ENCODE measurements at places on chromosomes 6 and 20. TPM values are rescaled to one million over a fixed set of nuclear protein-coding genes. Genes with fewer than 3 reads are reported as not detected.
A peak's percentile ranks its signal among the peaks of the same experiment; 100 is the strongest.

SPATS1 gene
- 51.7 TPM for polyA plus RNA-seq

HLA-DOA gene
- 13.5 TPM for polyA plus RNA-seq

MYT1 gene
- 2.9 TPM for polyA plus RNA-seq

CST4 gene
- not detected for polyA plus RNA-seq

RALGAPA2 gene
- 26.9 TPM for polyA plus RNA-seq

BPI gene
- 29.0 TPM for polyA plus RNA-seq

CNPY3 gene
- polyA plus RNA-seq: 74.8 TPM

FOXQ1 gene
- polyA plus RNA-seq: 0.53 TPM

SYNDIG1 gene
- polyA plus RNA-seq: 2.1 TPM

ANKS1A gene
- 44.2 TPM for polyA plus RNA-seq

LTB gene
- polyA plus RNA-seq: 7.2 TPM

DNA sequence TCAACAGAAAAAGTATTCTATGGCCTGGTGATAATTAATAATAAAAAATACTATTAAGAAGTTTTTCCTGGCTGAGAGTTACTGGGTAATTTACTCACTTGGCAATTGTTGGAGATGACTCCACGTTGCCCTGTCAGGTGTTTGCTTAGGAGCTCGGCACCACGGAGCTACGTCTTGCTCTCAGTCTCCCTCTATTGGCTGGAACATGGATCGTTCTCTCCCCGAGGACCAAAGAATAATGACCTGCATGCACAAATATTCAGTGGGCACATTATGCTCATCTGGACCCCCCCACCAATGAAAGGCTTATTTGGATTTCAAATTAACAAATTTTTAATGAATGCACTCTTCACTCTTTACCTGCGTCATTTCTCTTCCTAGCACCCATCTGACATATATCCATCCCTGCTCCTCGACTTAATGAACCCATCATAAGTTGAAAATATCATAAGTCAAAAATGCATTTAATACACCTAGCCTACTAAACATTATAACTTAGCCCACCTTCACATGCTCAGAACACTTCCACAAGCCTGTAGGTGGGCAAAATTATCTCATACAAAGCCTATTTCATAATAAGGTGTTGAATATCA is 71.0 kb upstream of the CD83 start:
- H3K4me1 ChIP-seq: no peaks in the 10 kb centered on the region
- H3K36me3 ChIP-seq: no peaks in the 10 kb centered on the region
- H3K27ac ChIP-seq: no peak overlapping the region
- DNase-seq: peak; percentile 49
- no peaks in the 10 kb centered on the region for H3K27me3 ChIP-seq

- no peak overlapping the region for H3K4me3 ChIP-seq
- DNase-seq: no peak
- no peak overlapping the region for H3K27ac ChIP-seq
- no peaks in the 10 kb centered on the region for H3K4me1 ChIP-seq
Measured at GRCh38 chr6:105929626-105930025, 156.5 kb upstream of the PRDM1 start.

DNA sequence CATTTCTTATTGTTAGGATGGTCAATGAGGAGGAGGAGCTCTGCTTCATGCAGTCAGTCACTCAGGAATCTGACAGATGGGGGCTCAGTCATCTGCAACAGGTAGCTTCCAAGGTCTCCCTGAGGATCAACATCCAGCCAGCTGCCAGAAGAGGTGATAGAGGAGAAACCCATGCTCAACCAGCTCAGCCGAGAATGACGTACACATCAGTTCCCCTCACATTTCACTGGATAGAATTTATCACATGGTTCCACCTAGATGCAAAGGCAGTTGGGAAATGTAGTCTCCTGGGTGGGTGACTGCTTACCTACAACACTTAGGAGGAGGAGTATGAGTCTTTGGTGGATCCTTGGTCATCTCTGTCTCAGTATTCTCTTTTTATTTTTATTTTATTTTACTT is 144.5 kb downstream of the CEBPB start:
- no peak overlapping the region for H3K27ac ChIP-seq
- H3K4me1 ChIP-seq: peaks cover 7% of the 10 kb centered on the region
- no peaks in the 10 kb centered on the region for H3K36me3 ChIP-seq
- no peak overlapping the region for H3K4me3 ChIP-seq
- no peaks in the 10 kb centered on the region for H3K27me3 ChIP-seq

DNA sequence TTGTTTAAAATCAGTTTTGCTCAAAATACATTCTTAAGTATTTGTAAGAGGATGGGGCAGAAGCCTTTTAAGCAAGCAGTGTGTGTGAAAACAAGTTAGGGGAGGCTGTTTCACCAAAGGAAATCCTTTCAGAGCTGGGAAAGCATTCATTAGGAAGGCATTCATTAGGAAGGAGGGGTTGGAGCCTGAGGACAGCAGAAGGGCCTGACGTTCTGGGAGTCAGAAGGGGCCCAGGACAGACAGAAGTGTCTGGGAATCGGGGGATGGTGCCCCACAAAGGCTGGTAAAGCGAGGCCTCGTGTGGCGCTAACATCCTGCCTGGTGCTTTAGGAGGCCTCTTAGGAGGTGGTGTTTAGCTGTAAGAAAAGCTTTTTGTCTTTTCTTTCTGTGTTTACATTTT is 80.6 kb upstream of the NXT1 start:
- no peak overlapping the region for H3K4me3 ChIP-seq
- H3K36me3 ChIP-seq: no peaks in the 10 kb centered on the region
- no peak for DNase-seq
- H3K4me1 ChIP-seq: no peaks in the 10 kb centered on the region
- no peaks in the 10 kb centered on the region for H3K27me3 ChIP-seq
- no peak overlapping the region for H3K27ac ChIP-seq

- H3K36me3 ChIP-seq: no peaks in the 10 kb centered on the region
- no peak overlapping the region for H3K27ac ChIP-seq
- DNase-seq: no peak
- H3K27me3 ChIP-seq: no peaks in the 10 kb centered on the region
- no peaks in the 10 kb centered on the region for H3K4me1 ChIP-seq
Measured at GRCh38 chr20:35039146-35039545, 53.5 kb downstream of the TRPC4AP start.

- no peaks in the 10 kb centered on the region for H3K36me3 ChIP-seq
- DNase-seq: no peak
- no peak overlapping the region for H3K4me3 ChIP-seq
- H3K27ac ChIP-seq: no peak overlapping the region
- peaks cover 2% of the 10 kb centered on the region for H3K4me1 ChIP-seq
Measured at GRCh38 chr20:15111654-15112053, 774.2 kb upstream of the FLRT3 start.

- no peaks in the 10 kb centered on the region for H3K36me3 ChIP-seq
- no peaks in the 10 kb centered on the region for H3K27me3 ChIP-seq
- no peak overlapping the region for H3K27ac ChIP-seq
- H3K4me3 ChIP-seq: no peak overlapping the region
- H3K4me1 ChIP-seq: peaks cover 3% of the 10 kb centered on the region
Measured at GRCh38 chr6:12238219-12238618, 51.9 kb upstream of the EDN1 start.

- no peaks in the 10 kb centered on the region for H3K27me3 ChIP-seq
- H3K36me3 ChIP-seq: no peaks in the 10 kb centered on the region
- no peak overlapping the region for H3K4me3 ChIP-seq
- no peak for DNase-seq
- no peaks in the 10 kb centered on the region for H3K4me1 ChIP-seq
- no peak overlapping the region for H3K27ac ChIP-seq
Measured at GRCh38 chr6:13524801-13525508, 37.6 kb upstream of the GFOD1 start.

- H3K27me3 ChIP-seq: no peaks in the 10 kb centered on the region
- no peak overlapping the region for H3K27ac ChIP-seq
- DNase-seq: no peak
- no peaks in the 10 kb centered on the region for H3K36me3 ChIP-seq
- no peak overlapping the region for H3K4me3 ChIP-seq
Measured at GRCh38 chr20:39698752-39699151, 736.6 kb downstream of the DHX35 start.

GRCh38 chr20:16066571-16066970 is 506.7 kb downstream of the KIF16B start:
- no peaks in the 10 kb centered on the region for H3K27me3 ChIP-seq
- no peak for DNase-seq
- H3K4me1 ChIP-seq: peaks cover 10% of the 10 kb centered on the region

DNA sequence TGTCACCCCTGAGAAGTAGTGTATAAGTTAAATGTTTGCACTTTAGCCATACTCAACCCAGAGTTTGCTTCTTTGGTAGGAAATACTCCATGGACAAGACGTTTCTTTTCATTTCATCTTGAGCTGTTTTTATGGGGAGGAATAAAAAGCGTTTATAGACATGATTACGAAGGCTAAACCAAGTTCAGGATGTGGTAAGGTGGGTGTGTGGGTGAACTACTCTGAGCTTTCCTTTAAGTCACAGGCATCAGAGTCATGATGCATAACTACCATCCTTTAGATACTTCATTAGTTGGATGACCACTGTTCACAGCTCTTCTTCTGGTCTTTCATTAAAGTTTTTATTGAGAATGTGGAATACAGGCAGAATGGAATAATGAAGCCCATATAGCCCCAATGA is 48.9 kb downstream of the EBF4 start:
- no peak overlapping the region for H3K4me3 ChIP-seq
- H3K27me3 ChIP-seq: no peaks in the 10 kb centered on the region
- DNase-seq: no peak

DNA sequence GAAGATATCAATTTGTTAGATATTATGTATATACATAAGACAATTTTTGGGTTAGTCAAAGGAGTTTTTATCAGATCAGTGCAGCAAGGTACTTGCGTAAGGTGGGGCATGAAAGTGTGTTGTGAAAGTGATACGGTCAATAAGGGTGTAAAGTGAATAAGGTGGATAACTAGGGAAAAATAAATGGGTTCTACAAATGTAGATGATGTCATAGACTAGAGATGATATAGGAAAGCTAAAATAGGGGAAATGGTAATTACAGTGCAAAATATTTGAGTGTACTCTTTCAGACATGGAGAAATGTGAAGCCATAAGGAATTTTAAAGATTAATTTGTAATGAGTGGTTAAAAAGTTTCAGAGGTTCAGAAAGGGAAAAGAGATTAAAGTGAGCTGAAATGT is 180.6 kb upstream of the KHDRBS2 start:
- no peaks in the 10 kb centered on the region for H3K36me3 ChIP-seq
- H3K27me3 ChIP-seq: no peaks in the 10 kb centered on the region
- no peaks in the 10 kb centered on the region for H3K4me1 ChIP-seq
- no peak for DNase-seq
- H3K27ac ChIP-seq: no peak overlapping the region
- H3K4me3 ChIP-seq: no peak overlapping the region

GRCh38 chr6:42217157-42217518 is 523 bp downstream of the MRPS10 start:
- peak overlapping the region; percentile 62 for H3K27ac ChIP-seq
- peak overlapping the region; percentile 74 for H3K4me3 ChIP-seq
- peaks cover 8% of the 10 kb centered on the region for H3K4me1 ChIP-seq
- H3K27me3 ChIP-seq: no peaks in the 10 kb centered on the region
- H3K36me3 ChIP-seq: no peaks in the 10 kb centered on the region
- DNase-seq: no peak

DNA sequence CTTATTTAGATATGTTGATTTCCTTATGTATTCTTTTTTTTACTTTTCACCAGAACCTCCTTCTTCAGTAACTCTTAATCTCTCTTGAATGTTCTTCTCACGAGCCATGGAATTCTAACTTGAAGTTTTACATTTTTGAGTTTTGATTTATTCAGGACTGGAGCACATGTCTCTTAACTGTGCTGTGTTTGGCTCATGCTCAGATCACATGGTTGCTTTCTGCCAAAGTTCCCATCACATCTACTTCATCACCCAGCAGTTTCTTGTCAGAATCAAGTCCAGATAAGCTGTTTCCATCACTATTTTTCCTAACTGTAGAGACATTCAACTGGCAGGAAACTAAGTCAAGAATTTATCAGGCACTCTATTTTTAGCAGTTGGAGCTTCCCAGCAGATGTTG is 31.7 kb downstream of the SLC35A1 start:
- no peak overlapping the region for H3K27ac ChIP-seq
- no peak for DNase-seq
- no peaks in the 10 kb centered on the region for H3K27me3 ChIP-seq

DNA sequence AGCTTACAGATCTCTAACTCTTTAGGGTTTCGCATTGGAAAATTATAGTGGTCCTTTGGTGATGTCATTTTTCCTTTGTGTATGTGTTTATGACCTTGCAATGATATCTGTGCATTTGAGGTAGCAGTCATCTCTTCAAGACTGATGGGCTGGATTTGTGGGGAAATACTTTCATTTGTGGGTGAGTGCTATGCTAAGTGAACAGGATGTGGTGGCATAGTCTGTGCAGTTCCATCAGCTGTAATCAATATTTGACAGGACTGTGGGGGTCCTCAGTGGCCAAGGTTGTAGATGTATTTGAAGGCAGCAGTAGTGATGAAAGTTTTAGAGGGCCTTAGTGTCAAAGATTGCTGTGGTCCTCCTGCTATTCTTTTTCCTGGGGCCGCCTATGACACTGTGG is 79.5 kb downstream of the CYP39A1 start:
- H3K36me3 ChIP-seq: no peaks in the 10 kb centered on the region
- no peak for DNase-seq
- no peaks in the 10 kb centered on the region for H3K4me1 ChIP-seq

- H3K36me3 ChIP-seq: no peaks in the 10 kb centered on the region
- no peak for DNase-seq
- peak overlapping the region; percentile 81 for H3K27ac ChIP-seq
- no peaks in the 10 kb centered on the region for H3K27me3 ChIP-seq
- H3K4me1 ChIP-seq: peaks cover 9% of the 10 kb centered on the region
Measured at GRCh38 chr6:5261545-5262109, 314 bp downstream of the FARS2 start.

- no peak for DNase-seq
- no peaks in the 10 kb centered on the region for H3K27me3 ChIP-seq
- H3K36me3 ChIP-seq: no peaks in the 10 kb centered on the region
- H3K4me1 ChIP-seq: no peaks in the 10 kb centered on the region
- H3K27ac ChIP-seq: no peak overlapping the region
Measured at GRCh38 chr6:141635621-141636020, 497.1 kb upstream of the GJE1 start.

DNA sequence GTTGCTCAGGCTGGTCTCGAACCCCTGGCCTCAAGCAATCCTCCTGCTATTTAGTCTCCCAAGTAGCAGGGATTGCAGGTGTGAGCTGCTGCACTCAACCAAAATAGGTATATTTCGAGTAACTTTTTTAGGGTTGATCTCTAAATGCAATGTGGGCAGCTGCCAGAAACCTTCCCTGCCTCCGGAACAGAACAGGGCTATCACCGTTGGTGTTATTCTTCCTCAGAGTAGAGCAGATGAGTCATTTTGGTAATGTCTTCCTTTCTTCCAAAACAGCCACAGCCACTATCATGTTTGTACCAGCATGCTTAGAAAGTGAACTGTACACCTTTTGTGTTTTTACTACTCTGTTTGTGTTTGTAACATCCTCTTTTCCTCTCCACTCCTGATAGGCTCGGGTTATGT is 44.1 kb downstream of the SNX9 start:
- H3K36me3 ChIP-seq: no peaks in the 10 kb centered on the region
- H3K4me1 ChIP-seq: peaks cover 7% of the 10 kb centered on the region
- no peak overlapping the region for H3K4me3 ChIP-seq
- no peak for DNase-seq
- H3K27ac ChIP-seq: no peak overlapping the region
